ENCODE measurements at places on chromosomes 13 and 19. TPM values are rescaled to one million over a fixed set of nuclear protein-coding genes. Genes with fewer than 3 reads are reported as not detected.

Gene WDR87
- not detected for total RNA-seq

Gene NXNL1
- 1.3 TPM for total RNA-seq

Gene SRRM5
- total RNA-seq, result 0.22 TPM

Gene ACP7
- total RNA-seq, result not detected

Gene C19orf47
- total RNA-seq, result 13.0 TPM
